ENCODE measurements at places on chromosomes 5 and 9.

GRCh38 chr5:57447658-57448057 lies 35.0 kb downstream of the ACTBL2 start:
- no peak for DNase-seq

GRCh38 chr5:39691136-39691535 lies 266.4 kb upstream of the DAB2 start:
- DNase-seq, result no peak

DNA sequence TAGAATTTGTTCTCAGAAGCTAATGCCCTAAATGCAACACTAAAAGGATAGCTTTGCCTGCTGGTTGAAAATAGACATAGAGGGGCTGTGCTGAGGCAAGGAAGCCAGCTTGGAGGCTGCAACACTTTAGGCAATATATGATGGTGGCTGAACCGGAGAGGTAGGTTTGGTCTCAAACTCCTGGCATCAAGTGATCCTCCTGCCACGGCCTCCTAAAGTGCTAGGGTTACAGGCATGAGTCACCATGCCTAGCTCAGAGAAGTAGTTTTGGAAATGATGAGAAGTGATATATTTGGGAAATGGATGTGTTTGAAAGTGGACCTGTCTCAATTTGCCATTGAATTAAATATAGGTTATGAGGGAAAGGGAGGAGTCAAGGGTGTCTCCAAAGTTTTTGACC lies 10.0 kb downstream of the DUSP1 start:
- DNase-seq, result no peak

GRCh38 chr5:2658447-2658846 lies 93.0 kb downstream of the IRX2 start:
- DNase-seq, result no peak

DNA sequence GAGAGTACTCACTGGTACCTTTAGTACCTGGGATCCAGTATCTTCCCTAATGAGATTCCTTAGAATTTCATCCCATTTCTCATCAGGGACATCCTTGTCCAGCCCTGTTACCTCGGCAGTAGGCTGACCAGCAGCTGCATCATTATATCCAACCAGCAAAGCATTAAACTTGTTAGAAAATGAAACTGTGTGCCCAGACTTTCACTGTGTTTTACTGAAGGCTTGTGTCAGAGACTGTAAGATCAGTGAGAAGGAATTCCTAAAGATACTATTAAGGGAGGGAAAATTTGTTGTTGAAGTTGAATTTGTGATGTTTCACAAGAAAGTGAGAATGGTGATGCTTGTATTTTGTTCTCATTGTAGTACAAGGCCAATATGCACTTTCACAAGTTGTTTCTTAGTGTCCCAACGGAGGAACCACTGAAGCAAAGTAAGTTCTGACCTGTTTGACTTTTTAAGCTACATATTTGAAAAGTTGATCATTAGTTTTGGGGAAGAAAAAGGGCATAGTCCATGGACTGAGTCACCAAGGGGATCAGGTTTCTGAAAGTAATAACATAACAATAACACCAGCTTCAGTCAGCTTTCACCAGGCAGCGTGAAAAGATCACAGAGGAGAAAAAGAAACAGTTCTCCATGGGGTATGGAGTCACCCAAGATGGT lies 48.8 kb downstream of the GRAMD2B start:
- no peak for DNase-seq

DNA sequence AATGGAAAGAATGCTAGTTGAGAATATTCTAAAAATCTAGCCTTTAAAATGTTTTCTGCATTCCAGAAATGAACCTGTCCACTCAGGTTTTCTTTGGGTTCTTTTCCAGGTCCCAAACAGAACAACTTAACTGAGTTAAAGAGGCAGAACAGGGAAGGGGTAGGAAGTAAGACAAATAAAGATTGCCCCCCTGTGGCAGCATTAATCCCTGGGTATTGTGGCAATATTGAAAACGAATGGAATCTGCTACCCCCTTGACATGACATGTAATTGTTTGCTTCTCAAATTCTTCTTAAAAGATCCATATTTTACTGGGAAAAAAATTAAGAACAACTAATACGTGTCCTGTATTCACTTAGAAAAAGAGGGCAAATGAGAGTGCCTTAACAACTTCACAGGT lies 9.3 kb upstream of the RBM22 start:
- no peak for DNase-seq

DNA sequence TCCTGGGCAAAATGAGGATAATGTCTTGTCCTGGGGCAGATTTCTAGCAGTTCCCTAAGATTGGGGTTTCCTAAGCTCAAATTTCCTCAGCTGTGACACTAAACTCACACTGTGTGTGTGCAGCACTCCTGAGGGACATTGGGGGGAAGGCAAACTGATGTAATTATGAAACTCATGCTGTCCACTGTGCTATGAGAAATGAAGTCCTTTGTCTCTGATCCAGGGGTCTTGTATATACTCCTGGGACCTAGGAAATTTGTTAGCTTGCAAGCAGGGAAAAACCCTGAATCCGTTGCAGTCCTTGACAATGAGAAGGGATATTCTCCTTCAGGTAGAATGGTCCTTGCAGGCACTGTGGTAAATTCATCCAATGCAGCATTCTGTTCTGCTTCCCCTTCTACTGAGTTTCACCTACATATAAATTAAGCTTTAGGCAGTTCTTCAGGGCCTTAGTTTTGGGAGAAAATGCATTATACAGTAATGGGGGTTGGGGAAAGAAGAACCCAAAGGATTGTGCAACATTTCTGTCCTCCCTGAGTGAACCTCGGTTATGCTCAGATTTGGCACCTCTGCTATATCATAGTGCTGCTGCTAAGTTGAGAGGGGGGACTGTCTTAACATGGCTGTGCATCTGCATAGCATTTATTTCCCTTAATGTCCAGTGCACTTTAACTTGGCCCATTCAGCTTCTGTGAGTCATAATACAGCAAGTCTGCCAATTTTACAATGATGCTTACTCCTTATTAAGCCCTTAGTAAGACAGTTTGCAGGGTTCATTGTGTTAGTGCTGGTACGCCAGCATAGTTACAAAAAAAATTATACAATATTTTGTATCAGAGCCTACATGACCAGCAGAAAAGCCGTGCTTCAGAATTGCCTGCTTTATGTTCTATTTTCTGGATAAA lies 80.2 kb downstream of the PJA2 start:
- no peak for DNase-seq

GRCh38 chr5:107516452-107517184 lies 154.1 kb downstream of the EFNA5 start:
- DNase-seq, result no peak

DNA sequence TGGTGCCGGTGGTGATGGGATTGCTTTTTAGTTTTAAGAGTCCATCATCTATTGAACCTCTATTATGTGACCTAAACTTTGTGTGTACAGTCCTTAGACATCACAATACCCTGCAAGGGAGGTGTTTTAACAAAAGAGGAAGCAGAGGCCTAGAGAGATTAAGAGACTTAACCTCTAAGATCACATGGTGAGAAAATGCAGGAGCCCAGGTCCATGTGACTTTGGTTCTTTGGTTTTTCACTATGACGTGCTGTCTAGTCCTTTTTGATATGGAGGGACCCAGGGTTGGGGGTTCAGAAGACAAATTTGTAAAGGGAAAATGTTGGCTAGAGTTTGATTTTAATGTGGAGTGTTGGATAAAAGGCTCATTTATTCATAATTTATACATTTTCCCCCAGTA lies 34.1 kb upstream of the TRMT10B start:
- DNase-seq, result no peak

DNA sequence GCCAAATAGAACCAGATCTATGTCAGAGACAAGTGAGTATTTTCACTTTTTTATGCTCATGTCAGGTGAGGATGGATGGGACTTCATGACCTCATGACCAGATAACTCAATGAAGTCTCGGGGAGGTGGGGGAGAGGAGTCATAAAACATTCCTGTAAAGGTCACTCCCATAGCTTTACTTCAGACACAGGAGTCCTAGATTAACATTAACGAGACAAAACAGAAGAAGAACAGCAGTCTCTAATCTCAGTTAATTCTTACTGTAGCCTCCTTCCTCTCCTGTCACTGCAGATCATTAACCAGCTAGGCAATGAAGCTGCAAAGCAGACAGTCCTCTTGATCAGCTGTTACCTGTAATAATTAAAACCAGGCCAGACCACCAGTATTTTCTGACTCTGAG lies 11.2 kb downstream of the CRHBP start:
- DNase-seq, result no peak

DNA sequence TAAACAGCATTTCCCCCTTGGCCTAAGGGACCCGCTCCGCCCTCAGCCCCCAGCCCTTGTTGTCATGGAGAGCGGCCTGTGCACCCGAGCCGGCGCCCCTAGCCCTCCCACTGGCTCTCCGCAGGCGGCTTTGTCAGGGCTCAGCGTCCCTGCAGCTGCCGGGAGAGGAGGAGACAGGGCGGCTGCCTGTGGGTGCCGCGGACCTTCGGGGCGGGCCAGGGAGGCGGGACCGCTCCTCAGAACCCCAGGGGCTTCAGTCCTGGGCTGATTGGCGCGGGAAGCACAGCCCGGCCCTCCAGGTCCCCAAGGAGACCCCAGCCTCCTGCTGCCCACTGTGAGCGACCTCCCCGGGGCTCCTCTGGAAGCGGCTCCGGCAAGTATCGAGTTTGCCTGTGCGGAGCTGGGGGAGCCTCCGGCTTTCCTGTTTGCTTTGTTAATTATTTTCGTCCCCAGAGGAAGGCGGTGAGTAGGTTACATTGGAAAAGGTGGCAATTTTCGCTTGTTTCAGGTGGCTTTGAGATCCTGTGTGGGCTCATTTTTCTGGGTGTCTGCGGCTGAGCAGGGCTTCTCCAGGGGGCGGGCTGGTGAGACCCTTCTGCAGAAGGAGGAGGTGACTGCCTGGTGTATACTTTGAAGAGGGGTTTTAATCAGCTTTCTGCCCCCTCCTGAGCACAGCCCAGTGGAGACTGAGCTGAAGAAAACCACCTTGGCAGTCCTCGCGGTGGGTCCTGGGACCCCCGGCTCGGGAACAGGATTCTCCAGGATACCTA lies at the start of gene FGD3:
TSS of gene FGD3 (plus strand) at position 256 of the 770 bp plus-strand sequence. CDS start 28,734 bp downstream, outside the sequence.
- no peak for DNase-seq

DNA sequence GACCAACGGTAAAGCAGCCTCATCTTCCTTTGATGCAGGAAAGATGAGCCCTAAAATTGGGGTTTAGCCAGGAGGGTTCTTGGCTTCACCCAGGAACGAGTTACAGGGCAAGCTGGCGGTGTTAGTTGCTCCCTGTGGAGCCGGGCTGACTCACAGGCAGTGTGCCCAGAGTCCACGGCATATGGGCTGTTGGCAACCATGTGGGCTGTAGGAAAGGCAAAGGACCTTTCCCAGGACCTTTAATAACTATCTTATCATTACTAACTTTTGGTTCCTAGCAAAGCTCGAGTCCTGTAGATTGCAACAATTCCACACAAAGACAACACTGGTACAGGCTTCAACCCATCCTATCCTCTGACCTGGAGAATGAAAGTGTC lies 29.8 kb upstream of the CLPTM1L start:
- no peak for DNase-seq

- DNase-seq, result no peak
These were observed 74.6 kb downstream of the MRPL36 start for GRCh38 chr5:1724822-1725602.

GRCh38 chr5:97475847-97476246 lies 292.8 kb upstream of the RIOK2 start:
- DNase-seq, result no peak

DNA sequence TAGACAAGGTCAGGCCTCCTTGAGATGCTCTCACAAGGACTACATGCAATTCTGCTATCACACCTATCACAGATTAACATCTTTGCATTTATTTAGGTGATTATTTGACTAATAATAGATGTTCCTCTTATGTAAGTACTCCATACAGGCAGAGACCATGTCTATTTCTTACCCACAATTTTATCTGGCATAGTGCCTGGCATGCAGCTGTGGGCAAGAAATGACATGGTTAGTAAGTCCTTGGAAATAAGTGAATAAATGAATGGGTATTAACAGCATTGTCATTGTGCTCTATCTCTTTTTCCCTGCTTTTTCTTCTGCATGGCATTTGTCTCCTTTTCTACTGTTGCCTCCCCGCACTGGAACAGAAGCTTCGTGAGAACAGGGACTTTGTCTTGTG lies 49.4 kb downstream of the SLC22A5 start:
- DNase-seq, result no peak

DNA sequence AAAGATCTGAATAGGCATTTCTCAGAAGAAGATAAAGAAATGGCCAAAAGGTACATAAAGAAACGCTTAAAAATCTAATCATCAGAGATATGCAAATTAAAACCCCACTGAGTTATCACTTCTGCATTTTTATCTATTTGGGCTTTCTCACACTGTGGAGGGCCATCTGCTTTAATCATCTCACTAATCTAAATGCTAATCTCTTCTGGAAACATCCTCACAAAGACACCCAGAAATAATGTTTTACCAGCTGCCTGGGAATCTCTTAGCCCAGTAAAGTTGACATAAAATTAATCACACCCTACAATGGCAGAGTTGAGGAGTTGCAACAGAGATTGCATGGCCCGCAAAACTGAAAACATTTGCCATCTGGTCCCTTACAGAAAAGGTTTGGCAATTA lies 407.9 kb upstream of the CYLC2 start:
- DNase-seq, result no peak

DNA sequence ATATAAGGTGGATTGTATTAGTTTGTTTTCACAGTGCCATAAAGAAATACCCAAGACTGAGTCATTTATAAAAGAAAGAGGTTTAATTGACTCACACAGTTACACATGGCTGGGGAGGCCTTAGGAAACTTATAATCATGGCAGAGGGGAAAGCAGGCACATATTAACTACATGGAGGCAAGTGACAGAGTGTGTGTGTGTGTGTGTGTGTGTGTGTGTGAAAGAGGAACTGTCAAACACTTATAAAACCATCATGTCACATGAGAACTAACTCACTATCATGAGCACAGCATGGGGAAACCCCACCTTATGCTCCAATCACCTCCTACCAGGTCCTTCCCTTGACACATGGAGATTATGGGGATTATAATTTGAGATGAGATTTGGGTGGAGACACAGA lies 118.6 kb downstream of the SPEF2 start:
- no peak for DNase-seq

GRCh38 chr5:749101-749670 lies 35.3 kb downstream of the ZDHHC11B start:
- no peak for DNase-seq

GRCh38 chr9:98978231-98978681 lies 34.5 kb downstream of the COL15A1 start:
- no peak for DNase-seq

GRCh38 chr5:140073296-140073695 lies 30.2 kb upstream of the NRG2 start:
- DNase-seq, result no peak

DNA sequence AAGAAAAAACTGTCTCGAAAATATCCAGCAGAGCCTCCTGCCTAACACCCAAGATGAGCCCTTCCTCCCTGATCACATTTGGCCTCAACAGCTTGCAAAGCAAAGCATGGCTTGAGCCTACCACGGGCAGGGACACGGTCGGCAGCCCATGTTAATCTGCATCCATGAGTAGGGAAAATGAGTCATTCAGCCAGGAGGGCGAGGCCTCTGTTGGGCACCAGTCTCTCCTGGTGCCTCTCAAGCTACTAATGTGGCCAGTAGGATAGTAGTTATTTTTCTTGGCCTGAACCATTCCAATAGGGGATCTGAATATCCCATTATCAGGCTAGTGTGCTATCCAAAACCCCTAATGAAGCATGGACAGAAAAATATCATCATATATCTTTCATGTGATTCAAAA lies 43.0 kb upstream of the SHB start:
- no peak for DNase-seq

GRCh38 chr5:16791036-16791705 lies 144.9 kb downstream of the MYO10 start:
- DNase-seq, result no peak
